Stimulated activated CD4-positive, alpha-beta T cell treated with anti-CD3 and anti-CD28 coated beads, Interleukin-1b, Interleukin-23, amount 100 ng/mL, for 1 hour (primary cell): ENCODE measurements at places on chromosomes 6 and 20.

GRCh38 chr20:32988008-32988407, 16.2 kb downstream of the SUN5 start:
- DNase-seq, result no peak

DNA sequence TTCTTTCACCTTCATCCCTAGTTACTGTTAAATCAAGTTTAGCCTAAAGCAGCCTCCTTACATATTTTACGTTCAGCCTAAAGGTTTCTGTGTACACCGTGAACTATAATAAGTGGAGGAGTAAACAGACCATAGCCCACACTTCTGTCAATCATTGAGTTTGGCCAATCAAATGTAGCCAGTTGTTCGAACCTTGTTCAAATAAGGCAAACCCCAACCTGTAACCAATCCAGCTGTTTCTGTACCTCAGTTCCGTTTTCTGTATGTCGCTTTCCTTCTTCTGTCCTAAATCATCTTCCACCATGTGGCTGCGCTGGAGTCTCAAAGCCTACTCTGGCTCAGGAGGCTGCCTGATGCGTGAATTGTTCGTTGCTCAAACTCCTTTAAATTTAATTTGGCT, 1.8 kb upstream of the FBXO30 start:
- no peak for DNase-seq

DNA sequence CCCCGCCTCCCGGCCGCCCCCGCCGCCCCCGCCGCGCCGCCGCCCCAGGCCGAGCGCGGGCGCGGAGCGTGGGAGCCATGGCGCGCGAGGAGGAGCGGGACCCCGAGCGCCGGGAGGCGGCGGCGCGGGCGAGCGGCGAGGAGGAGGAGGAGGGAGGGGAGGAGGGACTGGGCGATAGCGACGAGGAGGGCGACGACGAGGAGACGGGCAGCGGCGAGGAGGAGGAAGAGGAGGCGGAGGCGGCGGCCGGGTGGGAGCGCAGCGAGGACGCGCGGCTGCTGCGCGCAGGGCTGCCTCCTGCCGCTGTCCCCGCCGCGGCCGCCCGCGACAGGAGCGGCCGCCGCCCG, at the start of gene SLC24A3:
Gene SLC24A3, plus strand, starts transcription at position 174 of the 347 bp plus-strand sequence.
- DNase-seq, result no peak

DNA sequence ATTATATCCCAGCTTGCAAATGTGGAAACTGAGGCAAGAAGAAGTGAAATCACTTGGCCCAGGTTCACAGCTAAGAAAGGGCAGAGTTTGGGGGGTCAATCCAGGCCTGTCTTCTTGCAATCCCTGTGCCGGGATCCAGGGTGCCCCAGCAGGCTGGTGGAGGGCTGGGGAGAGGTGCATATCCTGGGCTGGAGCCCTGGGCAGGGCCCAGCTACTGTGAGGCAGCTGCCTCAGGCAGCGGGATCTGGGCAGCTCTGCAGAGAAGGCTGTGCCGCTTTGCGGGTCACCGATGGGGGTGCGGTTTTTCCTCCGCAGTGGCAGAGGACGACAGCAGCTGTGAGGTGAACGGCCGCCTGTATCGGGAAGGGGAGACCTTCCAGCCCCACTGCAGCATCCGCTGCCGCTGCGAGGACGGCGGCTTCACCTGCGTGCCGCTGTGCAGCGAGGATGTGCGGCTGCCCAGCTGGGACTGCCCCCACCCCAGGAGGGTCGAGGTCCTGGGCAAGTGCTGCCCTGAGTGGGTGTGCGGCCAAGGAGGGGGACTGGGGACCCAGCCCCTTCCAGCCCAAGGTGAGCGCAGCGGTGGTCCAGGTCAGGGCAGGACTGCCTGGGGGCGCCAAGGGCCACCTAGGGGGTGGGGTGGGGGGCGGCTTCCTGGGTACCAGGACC, 9.4 kb downstream of the CCN5 start:
- no peak for DNase-seq

DNA sequence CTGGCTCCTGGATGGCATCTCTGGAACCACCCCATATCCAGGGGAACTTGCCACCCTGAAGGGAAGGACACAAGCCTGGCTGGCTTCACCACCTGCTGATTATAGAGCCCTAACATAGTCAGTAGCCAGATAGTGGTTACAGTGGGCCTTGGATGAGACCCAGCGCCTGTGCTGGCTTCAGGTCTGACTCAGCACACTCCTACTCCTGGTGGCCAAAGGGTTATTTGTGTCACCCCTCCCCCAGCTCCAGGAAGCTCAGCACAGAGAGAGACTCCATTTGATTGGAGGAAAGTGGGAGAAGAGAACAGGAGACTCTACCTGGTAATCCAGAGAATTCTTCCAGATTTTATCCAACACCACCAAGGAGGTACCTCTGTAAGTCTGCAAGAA, 12.8 kb downstream of the SNX14 start:
- no peak for DNase-seq

DNA sequence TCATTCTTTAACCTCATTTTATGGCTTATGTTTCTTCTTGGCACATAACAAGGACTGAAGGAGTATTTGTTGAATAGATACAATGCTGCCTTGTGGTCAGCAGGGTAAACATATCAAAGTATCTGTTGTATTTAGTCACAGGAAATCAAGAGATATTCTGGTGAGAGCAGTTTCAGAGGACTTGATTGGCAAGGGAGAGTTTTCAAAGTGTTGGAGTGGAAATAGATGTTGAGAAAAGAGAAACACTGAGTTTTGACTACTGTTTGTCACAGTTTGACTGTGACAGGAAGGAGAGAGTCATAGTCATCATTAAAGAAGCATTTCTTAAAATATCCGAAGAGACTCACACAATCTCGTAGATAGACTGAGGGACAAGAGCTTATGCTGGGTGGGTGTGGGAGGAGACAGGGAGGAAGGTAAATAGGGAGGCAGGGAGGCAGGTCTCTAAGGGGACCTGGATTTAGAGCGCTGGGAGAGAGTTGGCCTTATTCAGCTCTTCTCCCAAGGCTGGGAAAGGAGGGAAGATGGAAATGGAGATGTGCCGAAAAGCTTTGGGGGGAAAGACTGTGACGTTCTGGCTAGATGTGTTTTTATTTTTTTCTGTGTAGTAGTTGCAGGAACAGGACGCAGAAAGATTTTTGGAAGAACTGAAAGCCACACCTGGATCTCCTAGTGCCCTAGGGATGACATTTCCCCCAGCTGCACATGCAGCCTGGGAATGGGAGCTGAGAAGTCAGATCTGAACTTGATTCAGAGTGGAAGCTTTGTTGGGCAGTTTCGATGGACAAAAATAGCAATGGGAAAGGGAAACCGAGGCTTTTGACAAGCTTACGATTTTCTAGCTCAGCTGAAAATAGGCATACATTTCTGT, 65.0 kb upstream of the IFNGR1 start:
- DNase-seq, result no peak

GRCh38 chr6:87706187-87706966, 4.3 kb upstream of the AKIRIN2 start:
- DNase-seq, result no peak

- DNase-seq, result no peak
These were observed 904.1 kb upstream of the MANEA start for GRCh38 chr6:94673251-94673650.

DNA sequence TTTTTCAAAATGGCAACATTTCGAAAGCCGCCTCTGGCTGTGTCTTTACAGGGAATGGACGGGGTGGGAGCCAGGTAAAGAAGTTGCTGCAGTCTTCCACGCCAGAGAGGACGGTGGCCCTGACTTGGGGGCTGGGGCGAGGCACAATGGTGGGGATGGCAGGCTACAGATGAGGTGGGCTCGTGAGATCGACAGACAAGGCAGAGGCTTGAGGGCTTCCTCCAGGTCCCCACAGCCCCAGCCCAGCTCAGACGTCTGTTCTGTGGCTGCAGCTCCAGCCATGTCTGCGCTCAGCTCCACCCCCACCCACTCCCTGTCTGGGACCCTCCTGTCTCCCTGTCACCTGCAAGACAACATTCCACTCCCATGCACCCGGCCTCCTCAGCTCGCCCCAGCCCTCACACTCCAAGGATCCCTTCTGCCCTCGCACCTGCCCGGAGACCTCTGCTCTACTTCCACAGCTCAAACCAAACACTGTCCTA, 7.4 kb upstream of the C20orf144 start:
- DNase-seq, result no peak

DNA sequence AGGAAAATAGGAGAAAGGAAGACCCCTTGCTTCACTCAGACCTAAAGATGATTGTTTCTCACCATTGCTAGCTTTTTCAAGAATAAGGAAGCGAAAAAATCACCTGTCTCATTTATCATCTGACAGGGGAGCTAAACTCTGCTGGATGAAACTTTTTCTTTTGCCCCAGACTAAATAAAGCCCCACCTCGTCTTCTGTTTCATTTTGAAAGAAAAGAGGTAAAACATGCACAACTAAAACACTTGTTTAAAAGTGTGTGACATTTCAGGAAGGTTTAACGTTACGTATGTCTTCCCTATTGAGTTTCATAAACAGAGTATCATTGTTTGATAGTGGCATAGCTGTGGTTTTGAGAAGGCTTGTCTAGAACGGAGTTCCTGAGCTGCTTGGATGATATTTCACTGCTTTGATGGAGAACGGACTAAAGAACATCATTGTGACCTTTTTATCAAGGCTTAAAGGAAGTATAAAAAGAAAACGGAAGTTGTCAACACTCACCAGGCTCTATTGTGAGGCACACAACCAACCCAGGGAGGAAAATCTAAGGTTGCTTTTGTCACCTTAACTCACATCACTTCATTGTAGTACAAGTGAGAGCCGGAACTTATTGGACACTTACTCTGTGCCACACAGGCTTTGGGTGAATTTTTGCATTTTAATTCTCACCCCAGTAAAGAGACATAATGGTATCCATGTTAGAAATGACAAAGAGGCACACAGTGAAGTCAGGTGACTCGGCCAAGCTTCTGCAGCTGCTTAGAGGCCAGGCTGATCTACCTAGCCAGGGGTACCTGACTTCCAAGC, 29.5 kb downstream of the TSHZ2 start:
- no peak for DNase-seq

- no peak for DNase-seq
These were observed 262.2 kb downstream of the TAF4 start for GRCh38 chr20:61803416-61803914.

DNA sequence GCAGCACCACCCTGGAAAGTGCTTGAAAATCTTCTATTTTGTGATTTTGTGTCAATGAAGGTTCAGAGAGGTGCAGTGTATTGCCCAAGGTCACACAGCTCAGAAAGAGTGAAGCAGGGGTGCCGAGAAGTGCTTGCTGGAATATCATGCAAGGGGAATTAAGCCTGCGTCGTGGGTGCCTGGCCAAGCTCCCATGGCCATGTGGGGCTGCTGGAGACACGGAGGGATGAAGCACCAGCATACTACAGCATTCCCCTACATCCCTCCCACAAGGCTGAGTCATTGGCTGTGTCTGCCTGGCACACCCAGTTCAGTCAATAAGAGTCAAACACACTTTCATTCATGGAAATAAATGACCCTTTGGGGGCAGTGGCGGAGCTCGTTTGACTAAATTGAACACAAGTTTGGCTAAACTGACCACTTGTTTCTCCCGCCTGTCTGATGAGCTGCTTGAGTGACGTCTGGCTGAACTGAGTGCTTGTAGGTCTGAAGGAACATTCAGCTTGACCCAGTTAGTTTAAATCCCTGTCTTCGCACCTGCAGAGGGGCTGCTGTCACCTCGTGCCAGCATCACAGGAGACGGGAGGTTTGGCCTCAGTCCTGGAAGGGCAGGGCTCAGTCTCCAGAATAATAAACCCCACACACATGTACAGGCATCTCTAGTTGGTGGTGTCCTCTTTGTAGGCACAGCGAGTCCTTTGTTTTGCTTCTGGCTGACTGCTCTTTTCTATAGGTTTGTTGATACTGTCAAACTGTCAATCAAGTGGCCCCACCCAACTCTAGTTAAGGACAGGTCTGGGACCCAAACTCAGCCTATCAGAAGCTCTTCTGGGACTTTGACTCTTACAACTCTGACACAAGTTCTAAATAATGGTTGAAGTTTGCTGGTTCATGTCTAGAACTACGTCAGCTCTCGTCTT, 8.4 kb upstream of the TGM2 start:
- no peak for DNase-seq

DNA sequence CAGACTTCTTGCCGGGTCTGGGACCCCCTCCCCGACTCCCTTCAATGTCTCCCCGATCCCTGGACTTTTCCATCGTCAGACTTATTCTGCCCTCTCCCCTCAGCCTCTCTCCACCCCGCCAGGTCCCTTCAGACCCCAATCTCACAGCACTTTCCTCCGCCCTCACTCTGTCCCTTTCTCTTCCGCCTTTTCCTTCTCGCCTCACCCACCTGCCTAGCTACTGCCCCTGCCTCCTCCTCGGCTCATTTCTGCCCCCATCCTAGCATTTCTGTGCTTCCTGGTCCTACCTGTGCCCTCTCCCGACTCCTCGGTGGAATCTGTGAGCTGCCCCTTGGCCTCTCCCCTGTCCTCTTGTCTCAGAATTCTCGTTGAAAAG, 616 bp downstream of the CHMP4B start:
- no peak for DNase-seq

DNA sequence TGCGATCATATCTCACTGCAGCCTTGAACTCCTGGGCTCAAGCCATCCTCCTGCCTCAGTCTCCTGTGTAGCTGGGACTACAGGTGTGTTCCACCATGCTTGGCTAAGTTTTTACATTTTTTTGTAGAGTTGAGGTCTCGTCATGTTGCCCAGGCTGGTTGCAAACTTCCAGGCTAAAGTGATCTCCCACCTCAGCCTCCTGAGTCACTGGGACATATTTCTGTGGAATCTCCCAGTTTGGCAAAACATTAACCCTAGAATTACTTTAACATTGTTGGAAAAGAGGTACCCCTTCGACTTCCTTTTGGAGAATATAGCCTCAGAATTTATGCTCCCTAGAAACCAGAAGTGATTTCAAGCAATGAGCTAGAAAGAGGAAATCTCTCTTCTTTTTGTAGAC, 57.2 kb downstream of the SHLD1 start:
- no peak for DNase-seq

DNA sequence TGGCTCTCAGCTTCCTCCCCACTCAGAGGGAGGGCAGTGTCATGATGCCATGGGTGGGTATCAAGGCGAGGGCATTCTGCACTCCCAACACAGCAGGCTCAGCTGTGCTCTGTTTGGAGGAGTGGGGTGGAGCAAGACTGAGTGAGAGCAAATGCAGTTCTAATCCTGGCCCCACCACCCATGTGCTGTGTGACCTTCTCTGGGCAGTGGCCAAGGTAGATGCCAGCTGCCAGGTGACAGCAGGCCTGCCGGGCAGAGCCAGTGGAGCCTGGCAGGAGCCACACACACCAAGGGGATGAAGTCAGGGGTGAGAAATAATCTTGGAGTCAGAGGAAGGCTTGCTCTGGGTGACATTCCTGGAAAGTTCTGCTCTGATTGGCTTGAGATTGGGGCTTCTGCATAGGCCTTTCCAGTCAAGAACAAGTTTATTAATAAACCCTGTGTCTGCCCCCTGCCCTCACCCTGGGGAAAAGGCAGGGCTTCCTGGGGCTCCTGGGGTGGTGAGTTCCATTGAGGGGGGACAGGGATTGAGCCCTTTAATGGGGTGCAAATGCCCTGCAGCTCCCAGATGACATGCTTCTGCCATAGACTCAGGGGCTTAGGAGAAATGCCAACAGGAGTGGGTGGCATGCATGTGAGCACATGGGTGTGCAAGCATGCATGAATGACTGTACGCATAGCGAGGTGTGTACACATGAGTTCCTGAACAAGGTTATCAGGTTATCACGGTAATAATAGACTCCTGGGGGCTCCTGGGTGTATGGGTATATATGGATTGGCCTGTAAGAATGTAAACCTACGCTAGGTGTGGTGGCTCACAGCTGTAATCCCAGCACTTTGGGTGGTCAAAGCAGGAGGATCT, 134.2 kb downstream of the MRPL14 start:
- no peak for DNase-seq

- DNase-seq, result no peak
These were observed 182.4 kb upstream of the TSHZ2 start for GRCh38 chr20:52789716-52790115.
